ENCODE measurements at places on chromosomes 6 and 20. TPM values are rescaled to one million over a fixed set of nuclear protein-coding genes. Genes with fewer than 3 reads are reported as not detected.

CLVS2 gene
- total RNA-seq: not detected

BMP7 gene
- total RNA-seq: 5.1 TPM

CST2 gene
- total RNA-seq: not detected

DDX43 gene
- total RNA-seq: 1.8 TPM

DEFB114 gene
- total RNA-seq: not detected

EYA2 gene
- 9.1 TPM for total RNA-seq

SRMS gene
- total RNA-seq: not detected

ADGRF4 gene
- total RNA-seq: not detected

ERVFRD-1 gene
- total RNA-seq: not detected

SASH1 gene
- total RNA-seq: 214 TPM

FOXO3 gene
- 129 TPM for total RNA-seq

IP6K3 gene
- 2.2 TPM for total RNA-seq

ADGRF5 gene
- 67.9 TPM for total RNA-seq

All from omental fat pad (tissue), 4 donors.